ENCODE measurements at places on chromosomes 2 and 18.

- DNase-seq, result no peak
These were observed 2.5 kb upstream of the YES1 start for GRCh38 chr18:814300-815084.

DNA sequence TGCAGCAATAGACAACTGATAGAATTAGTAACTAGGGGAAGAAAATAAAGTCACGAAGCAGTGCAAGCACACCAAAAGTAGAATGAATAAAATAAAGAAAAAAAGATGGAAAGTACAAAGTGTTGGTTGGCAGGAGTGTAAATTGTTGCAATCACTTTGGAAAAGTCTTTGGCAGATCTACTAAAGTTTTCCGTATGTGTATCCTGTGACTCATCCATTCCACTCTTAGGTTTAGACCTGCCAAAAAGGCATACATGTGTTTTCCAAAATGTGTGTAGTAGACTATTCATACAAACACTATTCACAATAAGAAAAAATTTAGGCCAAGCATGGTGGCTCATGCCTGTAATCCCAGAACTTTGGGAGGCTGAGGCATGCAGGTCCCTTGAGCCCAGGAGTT, 282.1 kb upstream of the FSIP2 start:
- DNase-seq, result no peak

DNA sequence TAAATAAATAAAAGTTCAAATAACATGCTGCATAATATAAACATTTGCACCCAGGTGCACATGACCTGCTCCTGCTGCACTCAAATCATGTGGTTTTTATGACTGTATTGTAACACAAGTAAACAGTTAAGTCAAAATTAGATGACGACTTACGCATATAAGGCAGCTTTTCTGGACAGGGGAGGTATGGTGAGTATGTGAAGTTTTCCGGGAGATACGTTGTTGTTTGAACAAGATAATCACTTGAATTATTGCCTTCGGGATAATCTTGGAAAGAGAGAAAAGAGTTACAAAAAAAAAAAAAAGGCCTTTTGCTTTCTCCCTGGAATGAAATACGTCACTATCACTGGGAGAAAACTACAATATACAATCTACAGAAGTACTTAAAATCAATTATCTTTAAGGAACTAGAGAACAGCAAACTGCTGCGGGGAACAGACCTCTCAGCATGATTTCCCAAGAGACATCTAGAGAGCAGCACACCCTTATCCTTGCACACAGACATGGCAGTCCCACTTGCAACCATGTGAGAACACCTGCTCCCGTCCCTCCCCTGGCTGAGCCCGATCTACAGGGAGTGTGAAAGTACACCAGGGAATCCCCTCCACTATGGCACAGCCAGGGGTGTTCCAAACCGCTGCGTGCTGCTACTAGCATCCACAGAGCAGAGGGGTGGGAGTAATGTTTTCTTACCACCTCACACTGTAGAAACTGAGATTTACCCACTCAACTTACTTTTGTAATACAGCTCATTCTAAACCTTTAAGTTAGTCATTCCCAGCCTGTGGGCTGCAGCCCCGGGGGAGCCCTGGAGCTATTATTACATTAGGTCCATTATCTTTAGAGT, 26.3 kb downstream of the B4GALT6 start:
- DNase-seq, result peak; percentile 16

- DNase-seq, result no peak
These were observed 43.6 kb downstream of the GRHL1 start for GRCh38 chr2:9995059-9995458.

DNA sequence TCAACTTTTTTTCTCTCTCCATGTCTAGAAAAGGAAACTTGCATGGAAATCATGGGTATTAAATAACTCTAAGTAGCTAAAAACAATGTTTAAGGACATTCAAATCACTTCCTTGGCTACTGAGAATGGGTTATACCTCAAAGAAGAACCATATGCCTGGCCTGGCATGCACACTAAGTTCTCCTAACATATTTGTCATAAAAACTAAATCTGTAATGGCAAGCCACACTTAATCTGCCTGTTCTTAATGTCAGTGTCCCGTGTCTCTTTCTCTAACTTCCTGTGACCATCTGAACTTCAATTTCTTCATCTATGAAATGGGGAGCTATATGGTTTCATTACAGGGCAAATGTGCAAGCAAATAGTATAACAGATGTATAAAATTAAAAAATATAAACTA, 11.1 kb downstream of the PDE1A start:
- no peak for DNase-seq

- no peak for DNase-seq
These were observed 169.4 kb downstream of the SMAD7 start for GRCh38 chr18:48781163-48781987.

- DNase-seq, result no peak
These were observed 15.2 kb upstream of the TSPYL6 start for GRCh38 chr2:54271189-54271588.

All from NAMALWA (cell line).